ENCODE measurements at places on chromosomes 7 and 10.

GRCh38 chr10:104299031-104299904 lies 30.3 kb downstream of the GSTO2 start:
- DNase-seq, result peak; percentile 72

DNA sequence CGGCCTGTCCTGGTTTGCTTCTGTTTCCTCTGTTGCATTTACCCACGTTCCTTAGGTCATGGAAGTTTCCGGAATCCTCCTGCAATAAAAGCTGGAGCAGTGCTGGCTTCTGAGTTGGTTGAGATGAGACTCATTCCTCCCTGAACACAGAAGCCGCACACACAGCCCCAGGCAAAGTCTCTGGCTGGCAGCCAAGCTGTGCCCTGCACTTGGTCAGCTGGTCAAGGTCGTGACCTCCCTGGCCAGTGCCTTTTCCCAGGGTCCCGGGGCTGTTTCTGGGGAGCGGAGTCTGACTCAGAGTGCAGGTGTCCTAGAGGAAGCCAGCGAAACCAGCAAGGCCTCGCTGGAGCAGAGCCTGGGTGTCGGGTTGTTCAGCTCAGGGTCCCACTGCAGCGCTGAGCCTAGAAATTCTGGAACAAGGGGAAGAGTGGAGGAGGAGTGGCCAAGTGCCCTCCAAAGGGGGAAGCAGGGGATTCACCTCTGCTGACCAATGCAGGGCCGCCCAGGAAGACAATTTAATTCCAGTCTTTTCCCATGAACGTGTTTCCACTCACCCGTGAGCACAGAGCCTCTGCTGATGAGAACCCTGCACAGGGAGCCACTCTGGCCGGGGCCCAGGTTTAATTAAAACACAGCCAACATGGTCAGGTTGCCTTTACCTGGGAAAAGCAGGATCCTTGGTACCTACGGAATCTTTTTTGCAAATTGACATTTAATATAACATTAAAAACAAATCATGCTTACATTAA lies 245.5 kb upstream of the PPP2R2D start:
- DNase-seq, result no peak

DNA sequence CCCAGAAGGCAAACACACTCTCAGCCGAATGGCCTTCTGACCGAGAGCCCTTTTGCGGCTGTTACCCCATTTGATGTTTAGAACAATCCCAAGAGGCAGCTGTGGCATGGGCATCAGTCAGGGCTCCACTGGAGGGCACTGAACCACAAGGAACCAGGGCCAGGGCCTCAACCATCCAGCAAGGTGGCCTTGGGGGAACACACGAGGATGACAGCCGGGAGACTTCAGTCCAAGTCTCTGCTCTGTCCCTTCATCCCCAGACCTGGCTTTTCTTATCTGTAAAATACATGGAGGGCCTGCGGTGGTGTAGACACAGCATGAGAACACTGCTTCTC lies 63.6 kb upstream of the INSIG1 start:
- DNase-seq, result no peak

DNA sequence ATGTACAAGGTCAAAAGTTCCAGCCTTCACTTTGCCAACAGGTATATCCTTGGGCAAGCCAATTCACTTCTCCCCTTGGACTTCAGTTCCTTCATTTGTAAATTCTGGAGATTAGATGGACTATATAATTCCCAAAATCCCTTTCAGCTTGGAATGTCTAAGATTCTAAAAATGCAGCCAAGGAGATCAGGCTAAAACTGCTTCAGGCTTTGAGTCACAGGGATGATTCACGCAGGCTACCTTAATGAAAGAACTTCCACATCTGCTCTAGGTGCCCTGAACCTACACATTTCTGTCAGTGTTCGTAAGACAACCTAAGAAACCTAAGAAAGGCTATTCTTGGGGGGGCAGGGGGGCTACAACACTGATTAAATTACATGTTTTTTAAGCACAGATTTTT lies 7.1 kb downstream of the CPVL start:
- DNase-seq, result no peak

DNA sequence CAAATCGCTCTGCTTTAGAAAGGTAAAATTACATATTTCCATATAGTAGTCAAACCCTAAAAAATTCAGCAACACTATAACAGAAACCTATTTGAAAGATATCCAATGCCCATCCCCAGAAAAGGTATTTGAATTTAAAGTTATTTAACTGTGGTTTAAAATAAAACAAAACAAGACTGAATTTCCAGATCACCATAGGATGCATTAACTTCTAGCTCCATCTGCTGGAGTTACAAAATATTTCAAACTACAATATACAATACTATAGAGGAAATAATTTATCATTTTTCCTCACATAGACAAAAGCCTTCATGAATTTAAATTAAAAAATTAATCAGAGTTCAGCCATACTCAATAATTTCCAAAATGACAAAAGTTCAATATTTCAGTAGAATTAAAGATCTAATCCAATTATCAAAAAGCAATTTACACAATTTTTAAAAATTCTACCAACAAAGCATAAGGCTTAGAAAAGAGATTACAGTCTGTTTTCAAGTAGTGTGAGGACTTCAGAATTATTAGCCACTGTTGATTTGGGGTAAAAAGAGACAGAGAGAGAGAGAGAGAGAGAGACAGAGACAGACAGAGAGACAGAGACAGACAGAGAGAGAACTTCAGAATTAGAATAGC lies 75.9 kb downstream of the LMBR1 start:
- DNase-seq, result peak; percentile 2

- no peak for DNase-seq
These were observed 12.1 kb upstream of the LAMB1 start for GRCh38 chr7:108014747-108015682.

DNA sequence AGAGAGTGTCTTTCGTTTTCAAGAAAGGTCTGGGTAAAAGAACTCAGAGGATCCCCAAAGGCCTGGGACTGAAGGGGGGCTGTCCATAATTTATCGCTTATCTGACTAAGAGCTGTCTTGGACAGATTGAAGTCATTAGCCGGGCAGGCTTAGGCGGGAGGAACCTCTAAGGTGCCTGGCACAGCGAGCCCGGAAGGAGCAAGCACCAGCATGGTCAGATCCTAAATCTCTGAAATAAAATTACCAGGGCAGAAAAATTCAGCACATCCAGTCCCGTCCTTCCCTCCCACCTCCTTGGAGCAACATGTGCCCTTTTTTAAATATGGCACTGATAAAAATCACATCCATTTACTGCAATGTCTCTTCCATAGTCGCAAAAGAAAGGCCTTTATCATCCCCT lies 86.8 kb downstream of the FAM204A start:
- no peak for DNase-seq

GRCh38 chr7:139784648-139785047 lies 6.8 kb upstream of the HIPK2 start:
- no peak for DNase-seq

GRCh38 chr10:113589201-113589770 lies 36.4 kb downstream of the HABP2 start:
- no peak for DNase-seq

GRCh38 chr10:36188080-36188453 lies 546.0 kb upstream of the FZD8 start:
- no peak for DNase-seq

- no peak for DNase-seq
These were observed 84.6 kb downstream of the KAT6B start for GRCh38 chr10:74910976-74911350.

GRCh38 chr10:133158756-133159610 lies 1.0 kb upstream of the KNDC1 start:
- no peak for DNase-seq

- no peak for DNase-seq
These were observed 74.2 kb downstream of the MAD1L1 start for GRCh38 chr7:2158331-2159175.

- DNase-seq, result no peak
These were observed 270.5 kb downstream of the POU6F2 start for GRCh38 chr7:39248041-39248691.

GRCh38 chr10:15784662-15785300 lies 65.1 kb upstream of the ITGA8 start:
- DNase-seq, result no peak

- DNase-seq, result no peak
These were observed 6.1 kb downstream of the LMOD2 start for GRCh38 chr7:123661765-123662164.

- no peak for DNase-seq
These were observed 131.6 kb upstream of the AHR start for GRCh38 chr7:17166824-17167379.

DNA sequence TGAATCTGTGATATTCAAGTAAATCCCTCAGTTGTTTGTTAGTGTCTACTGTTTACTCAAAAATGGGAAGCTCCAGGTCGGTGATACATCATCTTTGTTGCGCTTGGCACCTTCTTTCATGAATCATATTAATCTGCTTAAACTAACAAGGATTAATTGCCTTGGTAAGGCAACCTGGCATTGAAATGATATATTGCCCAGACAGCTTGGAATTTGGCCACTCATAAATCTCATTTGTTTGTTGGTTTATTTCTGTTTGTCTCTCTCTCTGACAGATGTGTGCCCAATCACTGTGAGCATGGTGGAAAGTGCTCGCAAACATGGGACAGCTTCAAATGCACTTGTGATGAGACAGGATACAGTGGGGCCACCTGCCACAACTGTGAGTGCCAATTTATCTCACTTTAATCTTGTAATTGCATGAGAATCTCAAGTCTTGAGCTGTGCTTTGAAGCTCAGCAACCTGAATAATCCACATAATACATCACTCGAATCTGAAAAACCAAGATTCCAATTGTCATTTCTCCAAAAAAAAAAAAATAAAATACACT lies 1104.8 kb upstream of the C7orf33 start:
- no peak for DNase-seq

GRCh38 chr10:112842832-112843360 lies 107.2 kb upstream of the TCF7L2 start:
- peak; percentile 39 for DNase-seq

- DNase-seq, result no peak
These were observed 121.6 kb upstream of the ZNF92 start for GRCh38 chr7:65251851-65252620.

GRCh38 chr7:31487071-31487470 lies 26.8 kb upstream of the ITPRID1 start:
- no peak for DNase-seq

DNA sequence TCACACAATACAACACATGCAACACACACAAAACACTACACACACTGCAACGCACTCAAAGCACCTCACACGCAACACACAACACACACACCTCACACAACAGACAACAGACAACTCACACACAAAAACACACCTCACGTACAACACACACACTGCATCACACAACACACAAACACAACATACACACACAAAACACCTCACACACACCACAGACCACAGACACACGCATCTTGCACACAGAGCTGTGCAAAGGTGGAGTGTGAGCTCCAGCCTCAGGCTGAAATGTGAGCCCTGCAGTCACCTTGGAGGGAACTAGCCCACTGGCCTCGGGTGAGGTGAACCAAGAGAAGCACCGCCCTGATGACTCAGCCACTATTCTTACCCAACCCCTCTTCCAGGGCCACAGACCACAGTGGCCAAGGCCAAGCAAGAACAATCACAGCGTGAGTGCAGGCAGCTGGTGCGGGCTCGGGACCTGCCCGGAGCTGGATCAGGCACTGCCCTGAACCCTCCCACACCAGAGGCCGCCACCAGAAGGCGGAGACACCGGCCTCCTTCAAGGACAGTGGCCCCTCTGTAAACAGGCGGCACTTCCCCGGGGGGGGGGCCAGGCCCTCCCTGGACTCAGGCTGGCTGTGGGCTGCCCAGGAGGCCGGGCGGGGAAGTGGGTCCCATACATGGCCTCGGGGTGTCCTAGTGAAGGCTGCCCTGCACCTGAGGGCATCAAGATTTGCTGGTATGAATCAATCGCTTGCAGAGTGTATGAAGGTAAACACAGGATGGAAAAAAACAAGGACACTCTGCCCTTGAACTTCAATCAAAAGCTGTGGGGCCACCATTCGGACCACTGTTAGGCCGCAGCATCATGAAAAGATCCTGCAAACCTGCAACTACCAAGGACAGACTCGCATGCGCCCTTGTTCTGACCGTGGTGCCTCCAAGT lies 106.7 kb downstream of the TNS3 start:
- DNase-seq, result peak; percentile 78

GRCh38 chr7:123569352-123570010 lies 11.9 kb upstream of the NDUFA5 start:
- DNase-seq, result no peak
